ENCODE measurements at places on chromosomes 2 and 18. TPM values are rescaled to one million over a fixed set of nuclear protein-coding genes. Genes with fewer than 3 reads are reported as not detected.
A peak's percentile ranks its signal among the peaks of the same experiment; 100 is the strongest.

The PID1 gene
- 0.83 TPM for total RNA-seq

DNA sequence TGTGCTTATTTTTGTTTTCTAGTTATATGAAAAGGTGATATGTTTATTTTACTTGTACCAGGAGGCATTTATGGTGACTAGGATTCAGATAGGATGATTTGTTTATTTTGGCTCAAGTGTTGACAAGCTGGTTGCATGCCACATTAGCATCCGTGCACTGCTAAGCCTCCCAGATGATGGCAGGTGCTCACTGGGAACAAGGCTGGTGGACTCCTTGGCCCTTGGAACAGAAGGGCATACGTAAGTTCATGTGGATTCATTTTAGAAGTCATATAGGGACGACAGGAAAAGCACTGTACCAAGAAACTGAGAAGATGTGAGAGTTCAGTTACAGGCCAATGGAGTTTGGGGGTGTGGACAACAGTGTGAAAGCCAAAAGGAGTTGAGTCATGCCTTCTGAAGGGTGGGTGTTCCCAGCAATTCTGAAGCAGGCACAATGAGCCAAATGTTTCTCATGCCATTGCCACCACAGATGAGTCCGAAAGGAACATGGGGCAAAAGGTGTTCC lies 166.2 kb downstream of the PHLPP1 start:
- DNase-seq = peak; percentile 95

DNA sequence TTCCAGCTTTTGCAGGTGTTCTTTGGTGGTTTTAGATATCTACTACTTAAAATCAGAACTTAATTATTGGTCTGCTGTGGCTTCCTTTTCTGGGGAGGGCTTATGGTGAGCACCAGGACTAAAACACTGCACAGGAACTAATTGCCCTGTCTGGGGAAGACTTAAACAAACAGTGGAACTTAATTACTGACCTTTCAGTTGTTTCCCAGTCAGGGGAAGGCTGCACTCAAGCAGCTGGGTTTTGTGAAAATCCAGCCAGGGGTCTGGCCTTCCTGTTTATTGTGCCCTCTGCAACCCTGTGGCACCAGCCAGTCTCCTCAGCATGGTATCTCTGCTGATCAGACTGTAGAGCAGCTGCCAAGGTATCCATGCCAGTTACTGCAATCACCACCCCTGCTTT lies 398.2 kb downstream of the ADCYAP1 start:
- no peak for DNase-seq

GRCh38 chr2:43274721-43275120 lies 48.3 kb upstream of the ZFP36L2 start:
- DNase-seq = no peak

DNA sequence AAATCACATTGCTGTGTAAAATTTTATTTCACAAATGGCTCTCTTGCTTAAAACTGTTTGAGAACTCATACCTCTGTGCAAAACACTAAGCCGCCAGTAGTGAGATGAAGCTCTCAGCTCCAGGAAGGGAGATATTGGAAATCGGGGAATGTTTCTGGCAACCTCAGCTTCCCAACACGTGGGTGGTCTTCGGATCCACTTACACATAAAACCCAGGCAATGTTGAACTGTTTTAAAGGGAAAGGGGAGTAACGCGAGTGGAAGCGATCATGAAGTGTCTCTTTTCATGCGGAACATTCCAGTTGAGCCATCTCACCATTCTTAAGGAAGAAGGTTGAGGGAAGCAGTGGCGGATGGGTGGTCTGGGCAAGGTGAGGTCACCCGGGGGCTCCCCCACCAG lies 136.8 kb downstream of the ASB1 start:
- DNase-seq = no peak

- DNase-seq = no peak
Observed at GRCh38 chr2:42764096-42764495, at the start of gene OXER1. Gene OXER1, minus strand, starts transcription at chr2:42764135. Its CDS starts 73 bp downstream, at chr2:42764062.

The SH3BP4 gene
- total RNA-seq = 122 TPM

The FBLN7 gene
- total RNA-seq = under 0.01 TPM

- DNase-seq = peak; percentile 58
Observed at GRCh38 chr2:220394433-220394832, 767.0 kb downstream of the SLC4A3 start.

- no peak for DNase-seq
Observed at GRCh38 chr2:113361051-113361450, 76.4 kb upstream of the ZNG1B start.

DNA sequence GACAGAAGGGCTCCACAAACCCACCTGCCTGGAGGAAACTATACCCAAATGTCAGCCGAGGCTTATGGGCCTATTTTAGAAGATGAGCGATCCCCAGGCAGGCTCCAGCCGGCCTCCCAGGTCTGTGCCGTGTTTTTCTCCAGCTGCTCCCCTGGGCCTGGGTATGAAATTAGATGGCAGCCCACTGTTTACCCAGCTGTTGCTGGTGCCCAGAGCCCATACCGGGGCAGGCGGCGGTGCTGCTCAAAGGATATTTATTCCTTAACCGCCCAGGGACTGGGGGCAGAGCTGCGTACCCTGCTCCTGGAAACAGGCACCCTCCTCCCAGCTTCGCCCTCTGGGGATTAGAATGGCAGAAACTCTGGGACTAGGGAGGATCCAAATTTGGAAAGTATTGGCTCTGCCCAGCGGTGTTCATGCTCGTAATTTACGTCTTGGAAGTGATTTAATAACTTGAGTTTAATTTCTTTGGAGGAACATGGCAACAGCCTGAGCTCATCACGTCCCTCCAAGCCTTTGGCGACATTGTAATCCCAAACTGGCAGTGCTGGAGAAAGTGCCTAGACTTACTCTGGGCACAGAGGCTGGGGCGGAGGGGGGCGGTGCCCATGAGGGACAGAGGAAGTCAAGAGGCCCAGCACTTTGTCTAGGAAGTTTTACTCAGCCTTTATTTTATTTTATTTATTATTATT lies 199.2 kb downstream of the KLHL29 start:
- DNase-seq = no peak

The STPG4 gene
- 0.28 TPM for total RNA-seq

- no peak for DNase-seq
Observed at GRCh38 chr2:57728691-57729090, 317.9 kb upstream of the VRK2 start.

- no peak for DNase-seq
Observed at GRCh38 chr2:128502638-128503246, 184.1 kb upstream of the HS6ST1 start.

The G6PC2 gene
- not detected for total RNA-seq

The RAD51AP2 gene
- not detected for total RNA-seq

DNA sequence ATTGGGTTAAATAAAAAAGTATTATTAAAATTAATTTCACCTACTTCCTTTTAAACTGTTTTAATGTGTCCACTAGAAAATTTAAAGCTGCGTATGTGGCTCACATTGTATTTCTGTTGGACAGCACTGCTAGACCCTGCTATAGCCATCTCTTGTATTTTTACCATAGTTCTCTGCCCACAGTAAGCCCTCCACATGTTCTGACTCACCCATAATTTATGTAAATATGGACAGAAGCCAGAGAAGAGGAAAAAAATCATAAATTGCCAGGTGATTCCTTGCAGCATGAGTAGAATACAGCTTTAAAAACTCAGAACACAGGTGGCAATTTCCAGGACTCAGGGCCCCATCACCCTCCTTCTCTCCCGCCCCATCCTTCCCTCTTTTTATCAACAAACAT lies 142.4 kb upstream of the MEX3C start:
- DNase-seq = no peak

DNA sequence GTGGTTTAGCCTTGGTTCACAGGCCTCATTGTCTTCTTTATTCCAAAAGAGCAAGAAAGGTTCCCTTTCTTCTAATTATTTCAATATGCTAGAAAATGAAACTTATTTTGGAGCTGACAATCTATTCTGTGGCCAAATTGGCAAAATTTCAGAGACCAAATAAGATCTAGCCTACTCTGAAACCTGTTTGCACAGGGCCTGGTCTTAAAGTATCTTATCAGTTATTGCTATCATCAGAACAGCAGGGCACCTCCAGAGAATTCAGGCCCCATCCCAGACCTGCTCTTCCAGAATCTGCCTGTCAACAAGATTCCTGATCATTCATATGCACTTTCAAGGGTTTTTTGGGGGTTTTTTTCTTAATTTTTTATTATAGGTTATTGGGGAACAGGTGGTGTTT lies 198.7 kb downstream of the ANAPC1 start:
- DNase-seq = no peak

The SPP2 gene
- total RNA-seq = not detected

GRCh38 chr2:43855292-43855691 lies 16.5 kb downstream of the ABCG8 start:
- DNase-seq = no peak

The TSGA10 gene
- total RNA-seq = 0.54 TPM

GRCh38 chr18:8952174-8952573 lies 150.3 kb upstream of the NDUFV2 start:
- no peak for DNase-seq

GRCh38 chr18:1014509-1014908 lies 109.8 kb downstream of the ADCYAP1 start:
- no peak for DNase-seq

The FEV gene
- not detected for total RNA-seq

GRCh38 chr2:75540994-75541393 lies 19.7 kb downstream of the EVA1A start:
- DNase-seq = no peak

GRCh38 chr2:48469731-48470130 lies 60.2 kb upstream of the STON1 start:
- no peak for DNase-seq

DNA sequence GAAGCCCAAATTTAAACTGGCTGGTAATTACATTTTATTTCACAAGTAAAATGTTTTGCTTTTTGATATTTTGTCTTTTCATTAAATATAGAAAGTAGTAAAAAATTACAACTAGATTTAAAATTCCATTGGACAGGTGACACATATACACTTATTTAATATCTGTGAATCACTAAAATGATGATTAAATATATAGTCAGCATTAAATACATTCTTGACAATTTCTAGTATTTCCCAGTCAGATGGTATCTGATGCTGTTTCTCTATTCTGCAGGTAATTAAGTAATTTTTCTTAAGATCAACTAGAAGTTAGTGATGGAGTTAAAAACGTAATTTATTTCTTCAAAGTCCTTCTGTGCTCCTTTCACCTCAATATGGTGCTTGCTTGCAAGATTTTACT lies 237.8 kb downstream of the LRRTM4 start:
- no peak for DNase-seq

The REG3A gene
- not detected for total RNA-seq

- no peak for DNase-seq
Observed at GRCh38 chr2:31089645-31090044, 48.6 kb downstream of the GALNT14 start.

GRCh38 chr2:24857746-24858145 lies 62.3 kb downstream of the ADCY3 start:
- DNase-seq = no peak

All from IMR-90 (cell line).